ENCODE measurements at places on chromosomes 7 and 10. TPM values are rescaled to one million over a fixed set of nuclear protein-coding genes. Genes with fewer than 3 reads are reported as not detected.

The SH2D4B gene
- not detected for total RNA-seq

The RAPGEF5 gene
- 51.7 TPM for total RNA-seq

The RET gene
- total RNA-seq: 1.6 TPM

The VPS26A gene
- 58.3 TPM for total RNA-seq

The GCK gene
- total RNA-seq: 0.15 TPM

The PNLIPRP3 gene
- 0.14 TPM for total RNA-seq

- no peak for DNase-seq
Measured at GRCh38 chr10:99520040-99520846, 12.5 kb upstream of the NKX2-3 start.

- peak; percentile 37 for DNase-seq
Measured at GRCh38 chr10:35563261-35563891, 41.8 kb upstream of the GJD4 start.

DNA sequence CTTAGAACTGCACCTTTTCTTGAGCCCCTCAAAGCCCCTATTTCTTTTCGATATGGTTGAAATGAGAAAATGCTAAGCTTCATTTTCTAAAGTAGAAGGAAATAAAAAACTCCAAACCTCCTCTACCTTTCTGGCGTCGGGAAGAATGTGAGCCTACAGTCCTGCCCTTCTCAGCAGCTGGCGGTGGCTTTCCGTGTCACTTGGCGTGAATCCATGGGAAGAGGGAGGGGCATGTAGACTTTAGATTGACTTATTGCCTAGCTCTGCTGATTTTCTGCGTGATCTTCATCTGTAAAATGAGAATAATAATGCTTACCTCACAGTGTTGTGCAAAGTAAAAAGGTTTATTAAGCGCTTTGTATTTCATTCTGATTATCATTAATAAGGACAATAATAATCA is 35.0 kb downstream of the PRR15 start:
- peak; percentile 86 for DNase-seq

DNA sequence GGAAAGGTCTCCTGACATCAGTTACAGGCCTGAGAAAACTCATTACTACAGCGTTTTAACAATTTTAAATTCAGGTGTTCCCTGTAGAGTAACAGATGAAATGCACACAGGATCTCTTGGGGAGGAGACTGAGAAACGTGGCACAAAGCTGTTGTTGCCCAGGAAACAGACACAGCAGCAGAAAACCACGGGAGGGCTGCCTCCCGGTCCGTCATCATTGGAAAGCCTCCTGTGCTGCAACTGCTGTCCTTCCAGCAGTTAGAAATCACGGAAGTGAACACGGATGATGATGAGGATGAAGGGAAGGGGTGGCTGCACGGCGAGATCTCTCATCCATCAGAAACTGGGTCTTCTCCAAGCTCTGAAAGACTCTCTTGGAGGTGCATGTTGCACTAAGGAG is 94.6 kb upstream of the RNF32 start:
- DNase-seq: no peak

Measured in left colon (tissue), 2 donors.